Keratinocyte (primary cell): ENCODE measurements at places on chromosomes 2 and 18.

DNA sequence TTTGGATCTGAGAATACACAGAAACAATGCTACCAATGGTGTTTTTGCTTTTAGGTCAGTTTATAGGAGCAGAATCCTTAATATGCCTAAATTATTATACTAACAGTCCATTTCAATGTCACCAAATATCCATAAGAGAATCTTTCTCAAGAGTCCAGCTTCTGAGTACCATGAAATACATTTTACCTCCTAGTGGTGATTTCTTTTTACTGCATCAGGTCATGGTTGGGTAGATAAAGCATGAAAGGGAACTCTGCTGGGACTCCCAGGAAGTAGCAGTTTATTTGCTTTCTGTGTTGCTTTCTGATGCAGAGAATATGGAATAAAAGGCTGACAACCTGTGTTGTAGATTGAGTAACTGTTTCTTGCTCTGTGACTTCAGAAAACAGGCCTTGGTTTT is 115.6 kb downstream of the PPP1R1C start:
- no peaks in the 10 kb centered on the region for H3K36me3 ChIP-seq
- no peaks in the 10 kb centered on the region for H3K4me1 ChIP-seq
- H3K27ac ChIP-seq: no peak overlapping the region

GRCh38 chr2:71133603-71134002 is 3.2 kb downstream of the MPHOSPH10 start:
- no peak for DNase-seq
- no peak overlapping the region for H3K27ac ChIP-seq
- no peaks in the 10 kb centered on the region for H3K27me3 ChIP-seq
- peaks cover 10% of the 10 kb centered on the region for H3K4me1 ChIP-seq
- H3K4me3 ChIP-seq: no peak overlapping the region
- peaks cover 10% of the 10 kb centered on the region for H3K36me3 ChIP-seq

DNA sequence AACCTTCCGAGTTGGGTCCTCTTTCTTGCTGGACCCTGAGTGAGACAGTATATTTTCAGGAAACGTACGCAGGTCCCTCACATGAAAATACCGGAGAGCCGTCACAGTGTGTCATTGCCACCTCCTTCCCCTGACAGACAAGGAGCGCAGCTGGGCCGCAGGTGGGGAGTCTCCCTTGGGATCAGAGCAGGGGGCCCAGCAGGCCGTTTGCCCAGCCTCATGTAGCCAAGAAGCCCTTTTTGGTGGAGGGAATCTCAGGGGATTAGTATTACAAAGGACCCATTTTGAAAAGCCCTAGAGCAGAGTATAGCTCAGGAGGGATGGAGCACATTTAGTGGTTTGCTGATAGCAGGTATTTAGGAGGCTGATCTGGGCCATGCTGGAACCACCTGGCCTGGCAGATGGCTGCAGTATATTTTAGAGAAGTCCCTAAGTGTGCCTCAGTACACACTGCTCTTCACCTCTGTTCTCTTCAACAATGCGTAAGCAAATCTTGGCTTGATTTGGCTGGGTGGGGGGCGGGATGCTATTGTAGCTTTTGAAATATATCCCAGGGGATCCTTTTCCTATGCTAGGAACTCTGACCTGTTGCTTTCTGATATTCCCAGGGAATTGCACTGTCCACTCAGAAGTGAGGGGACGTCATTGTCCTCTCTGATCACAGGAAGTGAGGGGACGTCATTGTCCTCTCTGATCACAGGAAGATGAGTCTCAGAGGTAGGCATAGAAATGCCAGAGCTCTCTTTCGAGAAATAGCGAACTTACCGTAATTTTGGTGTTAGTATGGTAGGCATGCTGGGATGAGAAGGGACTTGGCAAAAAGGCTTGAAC is 171.9 kb downstream of the HRH4 start:
- no peak for DNase-seq
- no peaks in the 10 kb centered on the region for H3K36me3 ChIP-seq
- H3K4me1 ChIP-seq: no peaks in the 10 kb centered on the region

- no peaks in the 10 kb centered on the region for H3K36me3 ChIP-seq
- DNase-seq: no peak
- no peak overlapping the region for H3K4me3 ChIP-seq
- H3K4me1 ChIP-seq: no peaks in the 10 kb centered on the region
- H3K27ac ChIP-seq: no peak overlapping the region
These were observed 238.4 kb downstream of the MEIS1 start for GRCh38 chr2:66673286-66673685.

DNA sequence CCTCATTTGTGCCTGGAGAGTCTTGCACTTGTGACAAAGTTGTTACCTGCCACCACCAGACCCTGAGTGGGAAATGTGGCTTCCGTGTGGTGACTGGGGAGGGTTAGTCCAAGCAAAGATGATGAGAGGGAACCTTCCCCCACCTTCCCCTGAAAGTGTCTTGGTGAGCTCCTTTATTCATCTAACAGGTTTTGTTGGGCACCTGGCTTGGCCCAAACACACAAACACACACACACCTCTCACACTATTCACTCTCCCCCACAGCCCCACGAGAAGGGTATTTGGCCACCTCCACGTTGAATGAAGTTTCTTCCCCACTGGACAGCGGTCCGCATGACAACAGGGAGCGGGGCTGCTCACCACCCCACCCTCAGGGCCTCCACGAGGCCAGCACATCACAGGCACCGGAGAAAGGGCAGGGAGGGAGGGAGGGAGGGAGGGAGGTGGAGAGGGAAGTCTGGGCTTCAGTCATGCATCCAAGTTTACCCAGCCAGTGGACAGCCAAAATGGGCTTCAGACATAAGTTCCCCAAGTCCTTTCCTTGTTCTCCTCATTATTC is 1.4 kb downstream of the CIB4 start:
- DNase-seq: no peak
- no peak overlapping the region for H3K27ac ChIP-seq
- peaks cover 18% of the 10 kb centered on the region for H3K27me3 ChIP-seq
- H3K4me3 ChIP-seq: no peak overlapping the region
- no peaks in the 10 kb centered on the region for H3K4me1 ChIP-seq

DNA sequence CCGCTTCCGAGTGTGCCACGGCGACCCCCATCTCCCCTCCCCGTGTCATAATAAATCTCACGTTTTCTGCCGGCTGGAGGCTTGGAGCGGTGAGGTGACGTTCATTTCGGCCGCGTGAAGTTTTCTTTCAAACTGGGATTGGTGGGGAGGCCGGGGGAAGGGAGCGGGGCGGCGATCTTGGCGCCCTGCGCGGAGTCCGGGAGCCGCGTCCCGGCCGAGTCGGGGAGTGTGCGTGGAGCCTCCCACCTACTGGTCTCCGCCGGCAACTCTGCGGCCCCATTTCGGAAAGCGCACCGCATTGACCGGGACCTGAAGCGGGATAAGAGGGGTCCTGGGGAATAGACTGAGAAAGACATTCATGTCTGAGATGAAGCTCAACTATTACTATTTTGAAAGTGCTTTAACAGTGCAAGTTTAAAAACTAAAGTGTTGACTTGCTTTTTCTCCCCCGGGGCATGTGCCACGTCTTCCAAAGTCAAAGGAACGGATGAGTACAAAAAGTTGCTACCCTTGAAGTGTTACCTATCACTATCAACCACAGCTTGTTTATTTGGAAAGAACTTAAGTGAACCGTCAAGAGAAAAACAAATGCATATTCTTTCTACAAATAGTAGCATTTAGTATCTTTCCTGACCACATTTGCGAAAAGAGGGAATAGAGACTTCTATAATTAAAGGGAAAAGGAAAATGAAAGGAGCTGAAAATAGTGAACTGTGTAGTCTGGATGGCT is 818 bp upstream of the IKZF2 start:
- DNase-seq: no peak
- peak overlapping the region; percentile 88 for H3K4me3 ChIP-seq
- peak overlapping the region; percentile 87 for H3K27ac ChIP-seq
- H3K36me3 ChIP-seq: no peaks in the 10 kb centered on the region
- H3K4me1 ChIP-seq: peaks cover 13% of the 10 kb centered on the region

DNA sequence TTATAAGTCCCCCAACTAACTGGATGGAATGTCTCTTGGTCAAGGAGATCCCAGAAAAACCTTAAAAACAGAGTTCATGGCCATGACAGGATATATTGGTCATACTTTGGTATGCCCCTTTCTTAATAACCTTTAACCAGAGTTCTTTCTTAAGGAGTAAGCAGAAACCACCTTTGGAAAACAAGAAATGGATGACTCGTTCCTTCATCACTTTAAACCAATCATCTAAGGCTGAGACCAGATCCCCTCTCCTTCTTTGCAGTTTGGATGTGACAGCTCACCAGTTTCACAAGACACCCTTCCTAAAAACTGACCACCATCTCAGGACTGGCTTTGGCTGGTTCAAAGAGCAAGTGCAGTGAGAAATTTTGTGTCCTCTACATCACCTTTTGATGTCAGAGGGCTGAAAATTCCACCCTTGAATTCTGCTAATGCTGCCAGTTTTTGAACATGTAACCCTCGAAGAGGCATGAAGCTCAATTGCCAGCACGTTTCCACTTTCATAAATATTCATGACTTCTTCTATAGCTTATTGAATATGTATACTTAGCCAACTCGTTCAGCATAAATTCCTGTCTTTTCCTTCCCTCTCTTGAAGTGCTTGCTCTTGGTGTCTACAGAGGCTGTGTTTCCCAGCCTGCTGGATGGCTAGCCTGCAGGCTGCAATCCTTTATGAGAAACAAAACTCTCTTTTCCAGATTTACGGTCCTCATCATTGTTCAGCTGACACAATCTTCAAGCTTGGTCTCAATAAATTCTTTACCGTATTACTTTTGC is 1323.5 kb upstream of the TMEFF2 start:
- H3K27me3 ChIP-seq: no peaks in the 10 kb centered on the region
- H3K27ac ChIP-seq: no peak overlapping the region
- no peaks in the 10 kb centered on the region for H3K4me1 ChIP-seq
- H3K4me3 ChIP-seq: no peak overlapping the region

DNA sequence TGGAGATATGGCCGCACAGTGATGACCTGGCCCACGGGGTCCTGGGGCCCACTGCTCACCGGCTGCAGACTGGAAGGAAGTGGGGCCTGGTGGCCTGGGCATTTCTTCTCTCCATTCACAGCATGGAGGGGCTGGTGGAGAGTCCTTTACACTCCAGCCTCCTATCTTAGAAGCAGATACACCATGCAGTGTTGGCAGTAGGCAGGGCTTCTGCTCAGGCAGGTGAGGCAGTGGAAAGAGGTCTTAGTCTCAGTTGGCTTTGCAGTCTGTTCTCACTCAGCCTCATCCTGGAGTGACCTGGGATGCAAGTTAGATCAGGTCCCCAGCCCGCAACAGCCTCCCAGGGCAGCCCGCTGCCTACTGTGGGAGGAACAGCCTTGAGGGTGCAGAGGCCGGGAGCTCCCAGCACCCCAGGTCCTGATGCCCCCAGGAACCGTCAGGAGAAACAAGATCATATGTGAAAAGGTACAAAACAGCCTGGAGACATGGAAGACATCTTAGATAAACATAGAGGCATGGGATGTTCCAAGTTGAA is 45.8 kb upstream of the OTOS start:
- no peak overlapping the region for H3K27ac ChIP-seq
- H3K4me3 ChIP-seq: no peak overlapping the region
- no peaks in the 10 kb centered on the region for H3K36me3 ChIP-seq
- no peak for DNase-seq

DNA sequence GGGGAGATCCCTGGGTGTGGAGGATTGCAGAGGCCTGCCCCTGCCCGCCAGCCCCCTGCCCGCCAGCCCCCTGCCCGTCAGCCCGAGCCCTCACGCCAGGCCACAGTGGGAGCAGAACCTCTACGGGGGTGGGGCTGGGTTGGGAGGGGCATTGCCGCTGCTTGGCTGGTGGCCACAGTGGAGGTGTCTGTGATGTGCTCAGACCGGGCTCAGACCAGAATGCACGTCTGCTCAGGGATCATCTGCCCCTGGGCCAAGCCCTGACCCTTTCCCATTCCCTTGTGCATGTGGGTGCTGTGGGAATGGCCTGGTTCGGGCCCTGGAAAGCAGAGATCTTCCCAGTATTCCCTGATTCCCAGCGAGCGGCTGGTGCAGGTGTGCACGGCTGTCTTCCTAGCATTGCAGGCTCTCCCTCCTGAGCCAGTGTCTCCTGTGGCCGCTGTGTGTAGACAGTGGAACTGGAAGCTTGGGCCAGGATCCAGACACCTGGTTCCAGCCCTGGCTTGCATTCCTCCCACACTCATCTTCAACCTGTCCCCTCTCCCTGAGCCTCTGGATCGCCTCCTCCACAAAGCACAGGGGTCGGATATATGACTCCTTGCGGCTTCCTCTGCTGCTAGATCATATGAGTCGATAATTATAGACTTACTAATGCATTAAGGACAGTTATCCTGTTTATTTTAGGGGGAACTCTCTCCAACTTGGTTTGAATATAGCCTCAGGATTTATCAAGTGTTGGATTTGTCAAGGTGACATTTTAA is 161.6 kb downstream of the LDLRAD4 start:
- H3K27ac ChIP-seq: no peak overlapping the region
- DNase-seq: no peak
- H3K27me3 ChIP-seq: no peaks in the 10 kb centered on the region
- no peaks in the 10 kb centered on the region for H3K36me3 ChIP-seq

DNA sequence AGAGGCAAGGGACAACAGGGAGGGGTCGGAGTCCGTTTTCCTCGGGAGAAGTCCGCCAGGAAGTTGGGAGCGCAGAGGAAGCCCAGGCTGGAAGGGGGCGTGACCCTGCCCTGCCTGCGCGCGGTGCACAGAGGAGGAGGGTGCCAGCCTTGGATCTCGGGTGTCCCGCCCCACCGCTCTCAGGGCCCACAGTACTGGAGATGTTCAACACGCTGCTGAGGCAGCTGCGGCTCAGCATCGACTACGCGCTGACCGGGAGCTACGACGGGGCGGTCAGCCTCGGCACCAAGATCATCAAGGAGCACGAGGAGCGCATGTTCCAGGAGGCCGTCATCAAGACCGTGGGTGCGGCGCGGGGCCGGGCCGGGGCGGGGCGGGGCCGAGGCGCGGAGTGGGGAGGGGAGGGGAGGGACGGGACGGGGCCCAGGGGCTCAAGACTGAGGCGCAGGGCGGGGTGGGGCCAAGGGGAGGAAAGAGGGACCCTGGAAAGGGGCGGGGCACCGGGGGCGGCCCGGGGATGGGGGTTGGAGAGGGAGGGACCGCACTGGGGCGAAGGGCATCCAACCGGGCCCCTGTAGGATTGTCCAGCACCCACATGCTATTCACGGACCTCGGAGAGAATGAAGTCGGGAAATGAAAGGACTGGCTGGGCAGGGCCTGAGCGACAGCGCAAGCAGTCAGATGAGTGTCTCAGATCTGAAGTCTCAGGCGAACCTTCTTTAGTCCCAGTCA is 36.6 kb downstream of the POMC start:
- no peak overlapping the region for H3K27ac ChIP-seq
- no peaks in the 10 kb centered on the region for H3K36me3 ChIP-seq
- H3K27me3 ChIP-seq: peaks cover 43% of the 10 kb centered on the region
- H3K4me1 ChIP-seq: peaks cover 3% of the 10 kb centered on the region
- no peak overlapping the region for H3K4me3 ChIP-seq
- no peak for DNase-seq
